ENCODE measurements at places on chromosomes 3 and 15. TPM values are rescaled to one million over a fixed set of nuclear protein-coding genes. Genes with fewer than 3 reads are reported as not detected.

DNA sequence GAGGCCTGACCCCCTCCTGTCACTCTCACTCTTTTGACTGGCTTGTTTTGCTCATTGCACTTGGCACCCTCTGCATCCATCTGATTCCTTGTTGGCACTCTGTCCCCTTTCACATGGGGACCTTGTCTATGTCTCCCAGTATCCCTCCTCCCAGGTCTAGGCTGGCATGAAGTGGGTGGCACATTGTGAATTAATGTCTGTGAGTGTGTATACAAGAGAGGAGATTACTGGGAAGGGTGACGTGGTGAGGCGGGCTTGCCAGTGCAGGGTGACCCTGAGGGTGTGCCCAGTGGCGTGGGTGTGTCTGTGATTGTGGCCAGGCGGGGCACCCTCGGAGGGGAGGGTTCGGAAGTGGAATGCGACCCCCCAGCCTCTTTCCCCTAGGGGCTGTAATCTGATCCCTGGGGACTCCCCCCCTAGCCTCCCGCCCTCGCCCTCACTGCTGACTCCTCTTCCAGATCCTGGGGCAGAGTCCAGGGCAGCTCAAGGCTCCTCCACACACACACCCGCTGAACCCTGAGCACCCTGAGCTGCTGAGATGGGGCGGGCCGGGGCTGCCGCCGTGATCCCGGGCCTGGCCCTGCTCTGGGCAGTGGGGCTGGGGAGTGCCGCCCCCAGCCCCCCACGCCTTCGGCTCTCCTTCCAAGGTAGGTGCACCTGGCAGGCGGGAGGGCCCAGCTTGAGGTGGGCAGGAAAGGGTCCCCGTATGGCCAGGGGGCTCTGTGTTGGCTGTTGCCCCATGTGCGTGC lies at the start of gene SEMA3B:
TSS of gene SEMA3B (plus strand) at position 445 of the 749 bp plus-strand sequence. CDS start at position 539, 94 bp downstream.
- H3K36me3 ChIP-seq, result no peaks in the 10 kb centered on the region
- DNase-seq, result peak; percentile 89
- peaks cover 53% of the 10 kb centered on the region for H3K4me1 ChIP-seq
- H3K27me3 ChIP-seq, result no peaks in the 10 kb centered on the region

Gene NEO1
- total RNA-seq, result 44.8 TPM

GRCh38 chr15:71116366-71116765 lies 1.1 kb downstream of the THSD4 start:
- H3K4me3 ChIP-seq, result peak overlapping the region; percentile 64
- peak overlapping the region; percentile 78 for H3K27ac ChIP-seq
- DNase-seq, result no peak
- H3K27me3 ChIP-seq, result no peaks in the 10 kb centered on the region
- H3K36me3 ChIP-seq, result no peaks in the 10 kb centered on the region

DNA sequence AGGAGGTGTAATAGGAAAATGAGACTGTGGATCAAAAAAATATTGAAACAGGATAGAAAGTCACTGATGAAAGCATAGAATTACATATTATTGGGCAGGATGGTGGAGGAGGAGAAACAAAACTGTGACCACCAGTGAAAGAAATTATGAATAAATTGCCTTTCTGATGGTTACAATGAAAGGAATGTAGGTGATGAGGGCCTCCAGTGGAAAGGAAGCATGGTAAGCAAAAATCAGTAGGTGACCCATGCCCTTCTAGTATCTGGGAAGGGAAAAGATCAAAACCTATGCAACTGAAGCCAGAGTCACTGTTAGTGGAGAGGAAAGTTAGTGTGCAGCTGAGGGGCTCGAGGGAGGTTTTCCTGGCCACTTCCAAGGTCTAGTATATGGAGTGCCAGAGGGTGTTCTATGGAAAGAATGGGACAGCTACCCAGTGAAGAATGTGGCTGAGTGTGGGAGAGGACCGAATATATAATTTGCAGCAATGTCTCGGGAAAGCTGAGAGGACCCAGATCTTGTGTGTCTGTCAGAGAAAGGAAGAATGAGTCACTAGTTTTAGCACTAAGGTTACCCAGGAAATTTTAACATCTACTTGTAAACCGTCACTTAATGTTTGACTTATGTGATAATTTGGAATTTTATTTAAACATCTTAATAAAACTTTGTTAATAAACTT lies 146.2 kb downstream of the NFKBIZ start:
- H3K4me1 ChIP-seq, result no peaks in the 10 kb centered on the region
- no peak overlapping the region for H3K27ac ChIP-seq
- H3K4me3 ChIP-seq, result no peak overlapping the region
- no peaks in the 10 kb centered on the region for H3K36me3 ChIP-seq

- DNase-seq, result no peak
- H3K36me3 ChIP-seq, result no peaks in the 10 kb centered on the region
- peak overlapping the region; percentile 53 for H3K4me3 ChIP-seq
- H3K27ac ChIP-seq, result no peak overlapping the region
- peaks cover 22% of the 10 kb centered on the region for H3K4me1 ChIP-seq
Measured at GRCh38 chr15:64824929-64825430, 467 bp downstream of the PIF1 start.

GRCh38 chr15:41955807-41956525 lies 16.4 kb downstream of the EHD4 start:
- H3K27ac ChIP-seq, result no peak overlapping the region
- H3K4me1 ChIP-seq, result peaks cover 20% of the 10 kb centered on the region
- H3K36me3 ChIP-seq, result peaks cover 24% of the 10 kb centered on the region
- H3K27me3 ChIP-seq, result no peaks in the 10 kb centered on the region
- DNase-seq, result no peak
- H3K4me3 ChIP-seq, result no peak overlapping the region

GRCh38 chr3:88033808-88034207 lies 25.0 kb downstream of the CGGBP1 start:
- no peaks in the 10 kb centered on the region for H3K27me3 ChIP-seq
- H3K4me1 ChIP-seq, result peaks cover 16% of the 10 kb centered on the region
- no peaks in the 10 kb centered on the region for H3K36me3 ChIP-seq
- H3K27ac ChIP-seq, result no peak overlapping the region

Gene LRCH3
- total RNA-seq, result 43.5 TPM

DNA sequence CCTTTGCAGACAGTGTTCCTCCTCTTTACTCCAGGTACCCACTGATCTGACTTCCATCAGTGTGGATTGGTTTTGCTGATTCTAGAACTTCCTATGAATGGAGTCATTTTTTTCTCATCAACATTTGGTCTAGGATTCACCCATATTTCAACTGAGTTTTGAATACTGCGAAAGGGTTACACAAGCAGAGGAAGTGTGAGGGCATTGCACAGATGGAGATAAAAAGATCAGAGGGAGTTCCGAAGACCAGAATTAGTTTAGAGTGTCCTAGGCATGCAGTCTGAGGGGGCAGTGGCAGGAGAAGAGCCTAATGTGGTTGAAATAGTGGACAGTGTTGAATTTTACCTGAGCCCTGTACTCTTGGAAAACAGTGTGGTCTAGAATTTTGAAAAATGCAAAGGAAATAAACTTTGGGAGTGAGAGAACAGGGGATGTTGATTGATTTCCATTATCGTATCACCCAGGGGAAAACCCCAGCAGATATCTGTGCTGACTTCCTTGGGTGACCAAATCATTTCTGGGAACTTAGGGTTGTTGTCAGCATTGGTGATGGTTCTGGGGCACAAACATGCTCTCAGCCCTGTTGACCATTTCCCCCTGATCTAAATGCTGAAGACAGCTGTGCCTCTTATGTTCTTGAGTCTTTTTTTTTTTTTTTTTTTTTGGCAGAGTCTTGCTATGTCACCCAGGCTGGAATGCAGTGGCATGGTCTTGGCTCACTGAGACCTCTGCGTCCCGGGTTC lies 327.4 kb upstream of the LRRFIP2 start:
- H3K4me1 ChIP-seq, result no peaks in the 10 kb centered on the region
- H3K36me3 ChIP-seq, result peaks cover 8% of the 10 kb centered on the region
- no peak for DNase-seq
- no peak overlapping the region for H3K27ac ChIP-seq
- no peak overlapping the region for H3K4me3 ChIP-seq

Gene MKRN2OS
- total RNA-seq, result not detected

Gene CRYBG3
- total RNA-seq, result 25.5 TPM

- no peaks in the 10 kb centered on the region for H3K36me3 ChIP-seq
- no peaks in the 10 kb centered on the region for H3K27me3 ChIP-seq
- no peaks in the 10 kb centered on the region for H3K4me1 ChIP-seq
- no peak overlapping the region for H3K4me3 ChIP-seq
- no peak overlapping the region for H3K27ac ChIP-seq
Measured at GRCh38 chr3:26768068-26768651, 145.6 kb downstream of the LRRC3B start.
